NCI-H1436 treated with DMSO at 0.1 percent for 48 hours (cell line): ENCODE measurements at places on chromosomes 5 and 9.

- DNase-seq: no peak
Observed at GRCh38 chr9:10071579-10071978, 541.2 kb downstream of the PTPRD start.

- no peak for DNase-seq
Observed at GRCh38 chr9:22010866-22011625, 1.9 kb upstream of the CDKN2B start.

DNA sequence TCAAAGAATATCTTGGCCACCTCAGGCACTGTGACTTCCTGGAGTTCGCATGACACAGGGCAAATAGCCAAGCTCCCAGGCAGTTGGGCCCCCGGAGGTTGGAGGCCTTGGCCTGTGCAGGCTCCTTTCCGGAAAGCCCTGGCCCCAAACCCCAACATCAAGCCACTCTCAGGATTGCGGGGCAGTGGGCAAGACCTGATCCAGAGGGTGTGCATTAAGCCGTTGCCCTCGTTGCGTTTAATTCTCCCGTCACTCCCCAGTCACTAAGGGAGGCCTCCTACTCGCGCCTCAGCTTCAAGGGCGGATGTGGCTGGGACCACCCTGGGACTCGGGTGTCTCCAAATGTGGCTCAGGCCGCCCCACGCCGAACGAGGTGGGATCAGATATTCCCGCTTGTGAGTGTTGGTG is 60.1 kb downstream of the TMEM174 start:
- no peak for DNase-seq

GRCh38 chr9:1048811-1049210 is 1.3 kb upstream of the DMRT2 start:
- DNase-seq: no peak

DNA sequence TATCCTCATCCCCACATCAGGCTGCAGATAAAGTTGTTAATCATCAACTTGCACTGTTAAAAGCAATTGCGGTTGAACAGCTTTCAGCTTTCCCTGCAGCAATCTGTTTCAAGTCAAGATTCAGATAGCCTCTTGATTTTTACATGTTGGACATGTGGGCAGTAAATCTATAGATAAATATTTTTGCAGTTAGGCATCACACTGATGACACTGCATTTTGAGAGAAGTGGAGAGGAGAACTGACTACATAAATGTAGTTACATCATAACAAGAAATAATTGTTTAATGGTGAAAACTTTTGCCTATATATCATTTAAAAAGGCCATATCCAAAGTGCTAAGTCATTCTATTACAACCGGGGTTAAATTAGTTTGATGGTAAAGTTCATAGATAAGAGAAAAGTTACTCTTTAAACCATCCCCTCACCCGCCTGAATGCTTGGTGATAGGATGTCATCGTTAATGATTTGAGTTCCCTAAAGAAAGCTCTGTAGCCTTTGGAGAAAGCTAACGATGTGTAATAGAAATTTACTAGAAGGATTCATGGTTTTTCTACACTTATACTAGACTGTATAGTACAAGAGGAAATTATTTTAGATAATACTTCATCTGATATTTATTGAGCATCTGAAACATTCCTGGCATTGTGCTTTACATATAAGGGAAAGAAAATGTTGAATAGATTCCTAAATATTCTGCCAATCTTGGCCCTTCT is 30.8 kb upstream of the ALDH1A1 start:
- DNase-seq: no peak

GRCh38 chr9:5389109-5389732 is 48.5 kb downstream of the PLGRKT start:
- DNase-seq: no peak

DNA sequence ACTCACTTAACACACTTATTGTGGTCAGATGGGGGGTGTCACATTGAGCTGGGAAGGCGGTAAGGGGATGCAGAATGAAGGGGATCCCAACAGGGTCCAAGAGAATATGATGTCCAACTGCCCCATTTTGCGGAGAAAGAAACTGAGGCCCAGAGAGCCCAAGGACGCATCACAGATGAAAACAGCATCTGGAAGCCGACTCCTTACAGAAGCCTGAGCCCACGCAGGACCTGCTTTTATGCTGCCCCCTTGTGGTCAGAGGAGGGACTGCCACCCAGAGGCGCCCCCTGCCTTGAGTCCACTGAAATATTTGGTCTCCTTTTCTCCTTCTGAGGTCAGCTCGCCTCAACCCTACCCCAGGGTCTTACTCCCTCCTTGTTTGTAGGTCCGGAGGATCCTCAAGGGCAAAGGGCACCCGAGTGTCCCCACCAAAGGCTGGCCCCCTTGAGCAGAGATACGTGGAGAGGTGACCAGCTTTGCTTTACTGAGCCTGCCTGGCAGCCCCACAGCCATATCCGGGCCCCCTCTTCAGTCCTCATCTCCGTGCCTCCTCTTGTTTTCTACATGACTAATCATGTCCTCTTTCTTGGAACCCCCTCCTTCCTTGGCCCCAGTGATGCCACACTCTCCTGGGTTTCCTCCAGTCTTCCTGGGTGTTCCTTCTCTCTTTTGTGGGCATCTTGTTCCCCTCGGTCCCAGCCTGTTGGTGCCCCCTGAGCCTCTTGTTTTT is 30.0 kb upstream of the TTLL11 start:
- DNase-seq: no peak

- no peak for DNase-seq
Observed at GRCh38 chr5:157359356-157360055, 93.6 kb downstream of the CYFIP2 start.

DNA sequence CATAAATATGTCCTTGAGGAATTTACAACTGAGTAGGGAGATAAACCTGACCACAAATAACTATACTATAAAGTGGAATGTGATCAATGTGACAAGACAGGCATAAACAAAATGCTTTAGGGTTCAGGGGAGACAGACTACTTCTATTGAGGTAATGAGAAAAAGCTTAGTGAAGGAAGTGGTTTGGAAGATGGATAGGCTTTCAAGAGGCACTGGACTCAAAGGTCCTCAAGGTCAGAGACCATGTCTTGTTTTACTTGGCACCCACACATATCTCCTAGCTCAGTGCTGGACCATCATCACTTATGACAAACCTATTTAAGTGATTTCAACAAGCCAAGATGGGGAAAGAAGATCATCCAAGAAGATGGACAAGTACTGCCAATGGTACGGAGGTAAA is 257.8 kb downstream of the BNC2 start:
- DNase-seq: no peak

DNA sequence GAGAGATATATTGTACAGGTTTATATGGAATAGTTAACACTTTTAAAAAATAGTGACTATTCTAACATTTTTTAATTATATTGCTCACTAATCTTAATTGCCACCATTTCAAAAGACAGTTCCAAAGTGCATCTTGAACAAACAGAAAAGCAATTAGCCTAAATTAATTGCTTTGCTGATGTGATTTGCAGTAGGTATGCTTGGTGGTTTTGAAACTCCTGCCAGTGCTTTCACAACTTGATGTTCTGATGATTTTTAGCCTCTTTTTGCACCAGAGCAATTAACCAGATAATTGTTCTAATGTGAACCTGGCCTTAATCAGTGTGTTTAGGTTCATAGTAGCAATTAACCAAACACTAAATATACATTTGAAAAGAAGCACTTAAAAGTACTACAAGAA is 207.6 kb downstream of the FBXL17 start:
- no peak for DNase-seq
